ENCODE measurements at places on chromosomes 3 and 15. TPM values are rescaled to one million over a fixed set of nuclear protein-coding genes. Genes with fewer than 3 reads are reported as not detected.

CCRL2 gene
- not detected for polyA plus RNA-seq

DOCK3 gene
- not detected for polyA plus RNA-seq

HAPLN3 gene
- 0.09 TPM for polyA plus RNA-seq

GATM gene
- 13.9 TPM for polyA plus RNA-seq

SH2D7 gene
- not detected for polyA plus RNA-seq

TIGIT gene
- not detected for polyA plus RNA-seq

CCDC54 gene
- not detected for polyA plus RNA-seq

COL6A5 gene
- not detected for polyA plus RNA-seq

KIF7 gene
- 2.2 TPM for polyA plus RNA-seq

CHST14 gene
- polyA plus RNA-seq: 8.6 TPM

- DNase-seq: no peak
Measured at GRCh38 chr15:86236356-86237110, 156.9 kb downstream of the AGBL1 start.

DNA sequence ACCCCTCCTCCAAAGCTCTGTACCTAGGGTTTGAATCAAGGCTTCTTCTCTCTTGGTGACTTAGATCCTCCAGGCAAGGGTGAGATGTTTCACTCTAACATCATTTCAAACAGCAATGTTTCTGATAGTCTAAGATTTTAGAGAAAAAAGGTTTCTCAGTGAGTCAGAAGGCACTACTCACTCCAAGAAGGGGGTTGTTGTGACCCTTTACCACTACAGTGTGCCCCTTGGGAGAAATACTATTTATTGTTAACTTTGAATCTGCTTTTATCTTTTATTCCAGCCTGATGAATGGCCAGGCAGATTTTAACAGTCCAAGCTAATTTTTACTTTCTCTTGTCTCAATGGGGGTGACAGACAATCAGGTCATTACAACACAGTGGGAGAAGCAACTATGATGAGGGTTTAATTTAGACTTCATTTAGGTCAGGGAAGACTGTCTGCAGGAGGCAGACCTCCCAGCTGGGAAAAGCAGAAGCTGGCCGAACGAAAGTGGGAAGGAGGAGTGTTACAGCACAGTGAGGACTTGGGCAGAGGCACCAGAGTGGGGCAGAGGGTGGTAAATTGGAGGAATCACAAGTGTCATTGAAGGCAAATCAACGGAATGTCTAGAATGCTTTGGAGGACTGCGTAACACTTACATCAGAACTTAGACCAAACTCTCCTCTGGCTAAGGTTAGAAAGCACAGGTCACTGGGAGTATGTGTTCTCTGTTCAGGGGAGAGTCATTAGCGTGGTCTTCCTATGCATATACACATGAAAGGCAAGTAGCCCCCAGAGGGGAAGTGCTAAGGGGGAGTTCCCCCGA lies 21.2 kb downstream of the ZNF860 start:
- no peak for DNase-seq

GRCh38 chr3:44932986-44933944 lies 42.7 kb downstream of the ZDHHC3 start:
- DNase-seq: no peak

- no peak for DNase-seq
Measured at GRCh38 chr15:85477730-85478129, 97.3 kb downstream of the AKAP13 start.

DNA sequence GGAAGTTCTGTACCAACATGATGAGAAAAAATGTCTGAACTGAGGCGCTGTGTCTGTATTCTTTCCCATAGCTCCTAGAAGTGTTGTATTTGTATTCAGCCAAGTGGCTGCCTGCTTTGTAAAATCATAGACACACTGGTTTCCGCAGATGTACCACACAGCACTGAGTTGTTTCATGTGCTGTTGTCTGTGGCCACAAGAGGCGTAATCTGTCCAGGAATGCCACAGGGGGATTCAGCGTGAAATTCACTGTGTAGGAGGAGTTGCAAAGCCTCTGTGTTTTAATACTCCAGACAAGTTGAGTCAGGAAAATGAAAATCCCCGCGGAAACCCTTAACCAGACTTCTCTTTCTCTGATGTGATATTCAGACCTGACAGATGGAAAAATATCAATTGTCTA lies 462.2 kb downstream of the NSUN3 start:
- peak; percentile 60 for DNase-seq

GRCh38 chr15:41862515-41863116 lies 24.0 kb downstream of the PLA2G4B start:
- DNase-seq: peak; percentile 20

DNA sequence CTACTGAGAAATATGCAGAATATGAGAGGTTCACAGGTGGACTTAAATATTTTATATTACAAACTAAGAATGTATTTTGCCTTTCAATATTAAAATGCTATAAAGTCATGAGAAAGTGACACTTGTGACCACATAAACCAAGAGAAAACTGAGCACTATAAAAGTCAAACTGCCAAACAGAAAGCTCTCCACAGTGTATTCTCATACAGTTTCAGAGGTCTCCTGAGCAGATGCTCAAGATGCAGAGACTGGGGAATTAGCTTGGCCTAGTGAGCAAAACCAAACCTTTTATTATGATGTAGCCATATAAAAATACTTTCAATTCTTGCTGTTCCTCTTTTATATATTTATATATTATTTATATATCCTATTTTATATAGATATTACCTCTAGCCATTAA lies 227.8 kb downstream of the TBC1D5 start:
- DNase-seq: no peak

DNA sequence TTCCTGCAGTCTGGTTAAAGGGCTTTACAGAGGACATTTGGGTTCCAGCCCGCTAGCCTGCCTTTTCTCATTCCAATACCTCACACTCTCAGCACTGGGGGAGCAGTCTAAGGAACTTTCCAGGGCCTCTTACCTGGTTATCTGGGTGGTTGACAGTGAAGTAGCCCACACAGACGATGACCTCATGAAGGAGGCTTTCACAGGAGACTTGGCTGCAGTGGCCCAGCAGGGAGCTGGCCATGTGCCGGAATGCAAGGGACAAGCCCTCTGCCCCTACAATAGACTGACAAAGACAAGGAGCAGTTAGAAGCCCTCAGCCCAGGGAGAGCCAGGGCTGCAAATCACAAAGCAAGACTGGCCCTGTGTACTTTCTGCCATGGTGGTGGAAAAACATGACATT lies 39.5 kb downstream of the ISL2 start:
- no peak for DNase-seq

DNA sequence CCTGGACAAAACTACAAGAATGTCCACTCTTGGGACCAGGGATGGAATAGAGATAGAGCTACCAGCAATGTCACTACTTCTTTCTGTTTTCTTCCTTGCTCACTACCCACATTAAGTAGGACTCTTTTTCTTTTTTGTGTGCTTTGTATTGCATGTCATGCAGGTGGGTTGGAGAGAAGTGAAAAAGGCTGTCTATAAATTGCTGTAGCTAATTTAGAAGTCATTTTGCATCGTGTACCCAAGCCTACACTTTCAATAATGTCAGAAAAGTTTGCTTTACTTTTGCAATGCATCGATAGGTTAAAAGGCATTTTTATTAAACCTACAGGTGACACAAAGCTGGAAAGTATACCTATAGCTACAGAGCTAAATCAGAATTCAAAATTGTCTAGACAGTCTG lies 58.9 kb downstream of the GTF2E1 start:
- DNase-seq: no peak

- no peak for DNase-seq
Measured at GRCh38 chr3:90011131-90011530, 903.7 kb downstream of the EPHA3 start.

DNA sequence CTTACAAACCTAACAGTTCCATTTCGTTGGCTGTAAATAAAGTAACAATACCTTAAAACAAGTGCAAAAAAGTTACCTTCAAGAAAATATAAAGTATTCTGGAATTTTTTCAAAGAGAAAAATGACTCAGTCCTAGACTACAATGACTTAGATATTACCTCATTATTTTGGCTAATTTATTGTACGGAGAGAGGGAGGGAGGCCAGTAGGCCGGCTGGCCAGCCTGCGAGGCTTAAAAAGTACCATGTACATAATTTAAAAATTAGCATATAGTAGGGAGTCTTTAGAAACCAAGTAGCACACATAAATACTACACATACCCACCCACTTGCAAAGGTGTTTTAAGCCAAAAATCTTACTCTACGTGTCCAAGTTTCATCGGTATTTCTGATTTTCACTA lies 41.9 kb upstream of the MAP4 start:
- no peak for DNase-seq

- no peak for DNase-seq
Measured at GRCh38 chr3:31917303-31918005, 63.6 kb downstream of the OSBPL10 start.

- no peak for DNase-seq
Measured at GRCh38 chr3:66206806-66207205, 14.0 kb upstream of the SLC25A26 start.

- no peak for DNase-seq
Measured at GRCh38 chr15:97966246-97966645, 5.7 kb downstream of the ARRDC4 start.

DNA sequence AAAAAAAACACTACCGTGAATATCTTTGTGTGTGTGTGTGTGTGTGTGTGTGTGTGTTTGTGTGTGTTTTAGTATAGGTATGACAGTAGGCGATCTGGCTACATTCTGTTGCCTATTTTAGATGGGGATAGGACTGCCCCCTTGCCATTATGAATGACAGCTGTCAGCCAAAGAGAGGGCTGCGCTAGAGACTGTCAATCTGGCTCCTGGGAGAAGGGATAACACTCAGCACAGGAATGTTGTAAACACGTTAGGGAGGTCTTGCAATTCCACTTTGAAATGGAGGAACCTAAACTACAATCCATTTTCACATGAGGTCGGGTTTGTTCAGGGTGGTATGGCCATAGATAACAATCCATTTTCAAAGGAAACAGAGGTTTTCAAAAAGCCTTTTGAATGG lies 14.1 kb upstream of the ETV5 start:
- DNase-seq: no peak

DNA sequence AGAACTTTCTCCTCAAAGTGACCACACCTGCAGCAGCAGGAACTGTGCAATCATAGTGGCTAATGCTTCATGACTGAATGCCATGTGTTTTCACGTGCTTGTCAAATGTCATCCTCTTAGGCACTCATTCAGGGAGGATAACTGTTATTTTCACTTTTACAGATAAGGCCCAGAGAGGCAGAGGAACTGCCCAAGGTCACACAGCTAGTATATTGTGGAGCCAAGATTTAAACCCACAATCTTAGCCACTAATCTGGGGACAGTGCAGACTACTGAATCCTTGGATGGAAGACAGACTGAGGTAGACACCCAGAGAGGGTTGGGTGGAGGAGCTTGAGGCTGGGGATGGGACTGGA lies 9.9 kb upstream of the CLK3 start:
- DNase-seq: no peak

GRCh38 chr3:30894521-30895251 lies at the start of gene GADL1:
Gene GADL1, minus strand, starts transcription at chr3:30894661. Its CDS starts 47 bp downstream, at chr3:30894614.
- no peak for DNase-seq

DNA sequence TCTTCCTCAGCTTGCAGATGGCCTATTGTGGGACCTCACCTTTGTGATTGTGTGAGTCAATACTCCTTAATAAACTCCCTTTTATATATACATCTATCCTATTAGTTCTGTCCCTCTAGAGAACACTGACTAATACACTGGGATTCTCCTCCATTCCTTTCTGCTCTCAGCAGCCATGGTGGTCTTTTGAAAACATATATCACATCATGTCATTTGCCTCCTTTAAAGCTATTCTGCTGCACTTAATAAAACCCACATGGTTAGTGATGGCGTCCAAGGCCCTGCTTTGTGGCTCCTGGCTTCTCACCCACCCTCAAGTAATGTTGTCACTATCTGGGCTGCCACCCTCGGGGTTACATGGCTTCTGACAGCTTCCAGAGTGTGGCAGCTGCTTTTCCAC lies 169.5 kb downstream of the CADPS start:
- no peak for DNase-seq

- peak; percentile 85 for DNase-seq
Measured at GRCh38 chr3:184017672-184018423, at the start of gene ABCC5. Gene ABCC5, minus strand, starts transcription at chr3:184017884. Its CDS starts 3,492 bp downstream, at chr3:184014392.

GRCh38 chr3:184347321-184348056 lies 10.1 kb downstream of the FAM131A start:
- DNase-seq: no peak

- no peak for DNase-seq
Measured at GRCh38 chr3:171847133-171847532, 4.0 kb downstream of the TMEM212 start.

DNA sequence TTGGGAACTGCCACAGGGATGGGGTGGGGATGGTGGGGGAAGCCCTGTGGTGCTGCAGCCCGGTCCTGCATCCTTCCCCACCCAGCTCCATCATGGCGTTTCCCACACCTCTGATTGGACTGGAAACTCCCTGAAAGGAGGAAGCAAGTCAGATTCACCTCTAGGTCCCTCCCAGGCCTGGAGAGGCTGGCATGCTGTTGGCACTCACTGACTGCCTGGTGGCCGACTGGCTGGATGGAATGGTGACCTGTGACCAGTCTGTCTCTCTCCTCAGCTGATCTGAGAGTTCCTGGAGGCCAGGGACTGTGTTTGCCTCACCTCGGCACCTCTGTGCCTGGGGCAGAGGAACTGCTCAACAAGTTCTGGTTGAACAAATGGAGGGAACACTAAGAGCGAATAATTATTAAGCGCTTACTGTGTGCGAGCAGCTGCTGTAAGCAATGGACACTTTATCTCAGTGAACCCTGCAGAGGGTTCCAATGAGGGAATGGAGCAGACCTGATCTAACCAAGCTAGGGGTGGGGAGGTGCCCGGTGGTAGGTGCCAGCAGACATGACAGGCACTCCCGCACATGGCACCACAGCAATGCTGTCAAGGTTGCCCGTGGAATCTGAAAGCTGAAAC lies 3.5 kb upstream of the HHATL start:
- no peak for DNase-seq

GRCh38 chr3:155748611-155749365 lies 3.9 kb upstream of the PLCH1 start:
- DNase-seq: peak; percentile 81

GRCh38 chr15:40471105-40471807 lies 472 bp downstream of the CHST14 start:
- no peak for DNase-seq

- no peak for DNase-seq
Measured at GRCh38 chr3:97742036-97742435, 22.5 kb upstream of the ARL6 start.

All from HepG2 (cell line).